Natural killer cell treated with Interleukin-12 subunit alpha and Interleukin-12 subunit beta and Interleukin-15 and Interleukin-18, amount 100 ng/mL, for 72 hours (primary cell): ENCODE measurements at places on chromosomes 2 and 18. TPM values are rescaled to one million over a fixed set of nuclear protein-coding genes. Genes with fewer than 3 reads are reported as not detected.
A peak's percentile ranks its signal among the peaks of the same experiment; 100 is the strongest.

DNA sequence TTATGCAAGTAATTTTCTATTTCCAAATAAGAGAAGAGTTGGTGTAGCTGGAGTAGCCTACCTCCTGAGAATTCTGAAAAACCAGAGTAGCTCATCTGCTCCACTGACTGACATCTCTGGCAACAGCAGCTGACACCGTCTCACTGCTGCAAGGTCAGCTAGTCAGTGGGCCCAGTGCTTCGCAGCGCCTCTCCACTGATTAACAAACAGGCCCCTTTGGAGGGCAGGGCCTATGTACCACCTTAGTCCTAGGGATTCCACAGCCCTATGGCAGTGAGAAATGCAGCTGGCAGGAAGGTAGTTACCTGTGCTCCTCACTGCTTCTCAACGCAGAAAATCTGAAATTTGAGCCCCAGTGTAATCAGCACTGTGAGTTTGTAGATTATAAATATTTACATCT, 97.5 kb downstream of the DLGAP1 start:
- DNase-seq, result no peak

DNA sequence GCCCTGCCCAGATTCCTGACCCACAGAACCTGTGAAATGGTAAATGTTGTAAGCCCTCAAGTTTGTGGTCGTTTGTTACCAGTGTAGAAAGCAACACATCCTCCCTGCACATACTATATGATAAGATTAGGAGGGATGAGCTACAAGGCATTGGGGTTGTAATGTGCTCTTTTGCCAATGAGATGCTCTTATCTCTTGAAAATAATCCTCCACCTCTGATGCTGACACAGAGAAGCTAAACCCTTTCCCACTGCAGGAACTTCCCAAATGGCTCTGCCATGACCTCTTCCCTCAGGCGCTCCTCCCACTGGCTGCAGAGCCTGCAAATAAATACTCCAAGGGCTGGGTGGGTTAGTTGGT, 23.5 kb downstream of the CDC42EP3 start:
- DNase-seq, result no peak

DNA sequence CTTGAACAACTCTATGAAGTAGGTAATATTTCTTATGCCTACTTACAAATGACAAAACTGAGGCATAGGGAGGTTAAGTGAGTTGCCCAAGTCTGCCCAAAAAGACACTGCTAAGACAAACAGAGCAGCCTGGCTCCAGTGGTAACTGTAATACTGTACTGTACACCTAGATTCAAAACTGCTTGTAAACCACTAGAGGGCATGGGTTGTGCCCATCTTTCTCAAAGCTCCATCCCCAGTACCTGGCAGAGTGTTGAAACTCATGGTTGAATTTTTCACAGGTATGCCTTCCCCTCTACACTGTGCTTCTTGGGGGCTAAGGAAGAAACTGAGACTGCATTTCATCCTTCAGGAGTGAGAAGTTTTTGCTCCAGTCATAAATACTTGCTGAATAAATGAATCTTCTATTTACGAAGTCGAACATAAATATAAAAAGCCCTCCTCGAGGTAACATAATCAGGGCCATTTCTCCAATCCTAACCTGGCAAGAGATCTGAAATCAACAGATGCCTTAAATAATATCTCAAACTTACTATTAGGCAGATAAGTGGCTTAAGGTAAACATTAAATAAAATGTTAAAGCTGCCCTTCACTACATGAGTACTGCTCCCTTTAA, 2.0 kb downstream of the PPP4R1 start:
- peak; percentile 62 for DNase-seq

DNA sequence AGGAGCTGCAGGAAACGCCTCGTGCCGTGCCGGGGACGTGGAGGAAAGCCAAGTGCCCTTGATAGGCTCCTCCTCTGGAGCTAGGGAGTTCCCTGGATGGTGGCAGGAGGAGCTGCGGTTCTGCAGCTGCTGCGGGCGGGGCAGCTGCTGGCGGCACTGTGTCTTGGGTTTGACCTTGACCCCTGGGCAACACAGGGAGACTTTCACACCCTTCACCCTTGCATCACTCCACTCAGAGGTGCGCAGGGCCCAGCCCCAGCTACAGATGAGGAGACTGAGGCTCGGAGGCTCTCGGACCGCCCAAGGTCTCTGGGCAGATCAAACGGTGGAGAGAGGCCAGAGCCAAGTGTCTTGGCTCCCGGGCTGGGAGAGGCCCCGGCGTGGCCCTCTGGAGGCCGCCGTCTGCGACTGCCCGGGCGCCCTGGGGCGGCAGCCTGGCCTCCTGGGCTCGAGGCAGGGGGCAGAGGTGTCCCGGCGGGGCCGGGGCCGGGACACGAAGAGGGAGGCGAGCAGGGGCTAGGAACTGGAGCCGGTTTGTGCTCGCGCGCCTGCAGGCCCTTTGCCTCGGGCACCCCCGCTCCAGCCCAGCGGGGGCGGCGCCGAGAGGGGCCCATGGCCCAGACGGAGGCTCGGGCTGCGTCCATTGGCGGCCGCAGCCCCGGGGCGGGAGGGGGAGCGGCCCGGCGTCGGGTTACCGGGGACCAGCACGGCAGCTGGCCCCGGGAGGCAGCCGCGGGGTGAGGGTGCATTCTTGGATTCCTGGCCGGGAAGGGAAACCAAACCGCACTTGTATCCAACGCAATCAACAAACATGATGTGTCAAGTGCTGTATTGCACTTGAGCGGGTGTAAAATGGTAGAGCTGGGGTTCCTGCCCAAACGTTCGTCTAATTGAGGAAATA, 129.6 kb upstream of the SLC1A4 start:
- DNase-seq, result no peak

DNA sequence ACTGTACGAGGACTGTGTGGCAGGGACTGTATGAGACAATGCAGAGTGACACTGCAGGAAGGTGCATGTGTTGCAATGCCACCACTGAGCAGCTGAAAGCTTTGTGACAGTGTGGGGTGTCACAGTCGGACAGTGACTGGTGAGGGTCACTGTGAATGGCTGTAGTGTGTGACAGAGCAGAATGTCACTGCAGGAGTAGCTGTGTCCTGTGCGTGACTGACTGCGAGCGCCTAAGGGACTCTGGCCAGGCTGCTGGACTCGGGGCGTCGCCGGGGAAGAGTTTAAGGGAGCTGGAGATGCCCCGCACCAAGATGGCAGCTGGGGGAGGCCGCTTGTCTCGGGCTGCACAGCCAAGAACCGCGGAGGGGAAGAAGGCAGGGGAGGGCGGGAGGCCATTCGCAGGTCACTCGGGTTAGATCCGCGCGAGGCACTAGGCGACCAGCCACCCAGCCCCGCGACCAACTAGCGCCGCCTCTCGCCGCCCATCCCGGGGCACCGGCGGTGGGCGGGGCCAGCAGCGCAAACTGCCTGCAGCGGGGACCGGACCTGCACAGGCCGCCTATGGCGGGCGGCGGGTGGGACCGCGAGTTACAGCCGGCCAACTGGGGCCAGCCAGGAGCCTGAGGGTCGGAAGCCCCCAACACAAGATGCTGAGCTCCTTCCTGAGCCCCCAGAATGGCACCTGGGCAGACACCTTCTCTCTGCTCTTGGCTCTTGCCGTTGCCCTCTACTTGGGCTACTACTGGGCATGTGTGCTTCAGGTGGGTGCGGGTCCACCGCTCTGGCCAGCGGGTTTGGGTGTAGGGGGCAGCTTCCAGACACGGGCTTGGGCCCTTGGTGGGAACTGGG, at the start of gene ABHD1:
ABHD1 (plus strand) TSS at position 514 of the 849 bp plus-strand sequence; CDS start at position 648, 134 bp downstream.
- peak; percentile 84 for DNase-seq

DNA sequence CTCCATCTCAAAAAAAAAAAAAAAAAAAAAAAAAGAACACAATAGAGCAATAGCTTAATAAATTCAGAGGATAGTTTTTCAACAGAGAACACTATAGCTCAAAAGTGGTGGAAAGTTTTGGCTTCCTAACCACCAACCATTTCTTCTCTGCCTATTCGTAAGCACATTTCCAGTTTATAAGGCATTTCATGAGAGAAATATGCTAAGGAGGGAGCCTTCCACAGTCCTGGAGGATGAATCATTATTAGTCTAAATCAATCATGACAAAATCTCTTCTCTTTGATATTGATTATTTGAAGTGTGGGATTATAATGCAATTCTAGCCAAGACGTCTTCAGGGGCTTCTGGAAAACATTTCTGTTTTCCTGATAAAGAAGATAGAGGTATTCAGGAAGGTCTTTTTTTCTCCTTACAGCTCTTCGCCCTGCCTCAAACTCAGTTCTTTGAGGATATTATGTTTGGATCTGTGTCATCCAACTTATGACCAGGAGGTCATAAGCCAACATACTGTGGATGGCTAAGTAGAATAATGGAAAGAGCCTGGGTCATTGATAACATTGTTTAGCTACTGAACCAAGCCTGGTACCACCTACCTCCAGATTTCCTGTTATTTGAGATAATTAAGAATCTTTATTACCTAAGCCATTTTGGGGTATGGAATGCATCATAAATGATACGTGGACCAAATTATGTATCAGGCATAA, 207.3 kb downstream of the TRIB2 start:
- no peak for DNase-seq

GRCh38 chr2:97677480-97677879, 8.0 kb downstream of the C2orf92 start:
- DNase-seq, result no peak

GRCh38 chr2:223647258-223647952, 45.2 kb upstream of the SCG2 start:
- no peak for DNase-seq

- no peak for DNase-seq
Measured at GRCh38 chr2:216319771-216320170, 52.5 kb downstream of the MARCHF4 start.

GRCh38 chr2:165450156-165450555, 19.3 kb upstream of the CSRNP3 start:
- DNase-seq, result no peak

- DNase-seq, result no peak
Measured at GRCh38 chr2:216830346-216830745, 29.5 kb downstream of the TNP1 start.

DNA sequence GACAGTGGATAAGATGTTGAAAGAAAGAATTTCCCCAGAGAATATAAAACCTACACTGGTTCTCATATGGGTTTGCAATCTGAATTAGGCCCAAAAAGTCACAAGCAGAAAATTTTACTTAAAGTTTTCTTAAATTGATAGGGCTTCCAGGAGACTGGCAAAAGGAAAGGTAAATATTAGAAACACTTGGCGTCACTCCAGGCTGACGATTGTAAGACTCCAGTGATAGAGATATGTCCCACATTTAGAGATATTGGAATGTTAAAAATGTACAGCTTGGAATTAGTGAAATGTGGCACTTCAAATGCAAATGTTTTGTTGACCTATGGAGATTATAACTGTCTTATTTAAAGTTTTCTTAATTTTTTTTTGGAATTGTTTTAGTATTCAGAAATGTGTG, 14.0 kb downstream of the YIPF4 start:
- DNase-seq, result no peak

GRCh38 chr2:224041554-224041953, 2.5 kb upstream of the SERPINE2 start:
- DNase-seq, result no peak

DNA sequence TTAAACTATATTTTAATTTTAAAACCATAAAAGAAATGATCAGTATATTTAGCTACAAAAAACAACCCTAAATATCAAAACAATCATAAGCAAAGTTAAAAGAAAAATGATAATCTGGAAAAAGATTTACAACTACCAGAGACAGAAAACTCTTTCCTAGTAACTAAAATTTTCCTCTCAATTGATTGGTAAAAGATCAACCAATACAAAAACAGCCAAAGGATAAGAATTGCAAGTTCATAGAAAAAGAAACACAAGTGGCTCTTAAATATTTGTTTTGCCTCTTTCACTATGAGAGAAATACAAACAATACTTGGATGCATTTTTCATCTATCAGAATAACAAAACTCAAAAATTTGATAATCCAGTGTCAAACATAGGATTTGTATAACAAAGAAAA, 101.8 kb upstream of the ZC3H15 start:
- no peak for DNase-seq

GRCh38 chr2:70645733-70646419, 92.2 kb upstream of the TGFA start:
- DNase-seq, result no peak

DNA sequence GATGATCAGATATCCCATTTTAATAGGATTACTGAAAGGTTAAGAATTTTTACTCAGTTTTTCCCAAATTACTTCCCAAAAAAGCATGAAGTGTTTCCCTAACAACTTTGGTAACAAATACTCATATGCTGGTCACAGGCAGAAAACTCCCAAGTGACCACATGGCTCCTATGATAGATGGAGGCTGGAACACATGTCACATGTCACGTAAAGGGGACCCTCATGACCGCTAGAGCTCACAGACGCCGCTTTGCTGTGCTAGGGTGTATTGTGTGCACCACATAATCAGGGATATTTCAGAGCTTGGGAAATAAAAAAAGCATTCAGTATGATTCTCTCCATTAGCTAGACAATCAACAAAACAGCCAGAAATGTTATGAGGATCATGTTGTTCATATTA, 228.2 kb downstream of the TMEM163 start:
- no peak for DNase-seq

GRCh38 chr2:173648816-173649215, 294.1 kb downstream of the CDCA7 start:
- no peak for DNase-seq

GRCh38 chr2:74228772-74229171, 30.4 kb downstream of the MTHFD2 start:
- DNase-seq, result no peak

GRCh38 chr18:11419338-11419737, 190.1 kb upstream of the SLC35G4 start:
- no peak for DNase-seq

DNA sequence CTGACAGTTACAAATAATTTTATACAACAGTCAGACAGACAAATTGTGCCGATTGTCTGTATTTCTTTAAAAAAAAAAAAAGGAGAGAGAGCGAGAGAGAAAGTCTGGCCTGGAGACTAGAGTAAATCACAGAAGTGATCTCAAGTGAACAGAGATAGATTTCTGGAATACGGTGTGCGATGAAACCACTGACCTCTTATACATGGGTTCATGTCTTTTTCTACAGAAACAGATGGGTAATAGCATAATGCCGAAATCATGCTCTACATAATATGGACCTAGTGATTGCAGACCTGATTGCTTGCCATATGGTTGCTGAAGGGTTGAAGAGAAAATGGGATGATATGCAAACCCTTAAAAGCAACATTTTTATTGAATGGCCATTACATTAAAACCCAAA, 403.3 kb upstream of the FANCL start:
- no peak for DNase-seq

DNA sequence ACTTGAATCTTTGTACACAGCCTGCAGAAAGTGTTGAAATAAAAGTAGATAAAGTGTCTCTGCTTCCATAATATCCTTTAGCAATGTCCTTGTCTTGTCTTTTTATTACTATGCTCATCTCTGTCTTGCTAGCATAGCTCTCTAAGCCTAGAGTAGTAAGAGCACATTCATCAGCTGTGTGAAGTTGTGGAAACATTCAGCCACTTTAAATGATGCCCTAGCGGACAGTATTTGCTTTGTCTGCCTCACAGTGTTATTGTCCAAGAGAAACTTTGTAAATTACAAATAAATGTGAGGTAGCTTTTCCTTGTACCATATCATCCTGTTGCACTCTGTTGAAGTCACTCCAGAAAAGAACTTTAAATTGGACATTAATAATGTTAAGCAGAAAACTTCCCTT, 60.3 kb upstream of the TTC21B start:
- no peak for DNase-seq

- DNase-seq, result no peak
Measured at GRCh38 chr2:126429103-126429502, 226.9 kb upstream of the GYPC start.

- no peak for DNase-seq
Measured at GRCh38 chr18:48974304-48975119, 23.7 kb upstream of the SMAD7 start.

Gene PTPRN
- not detected for total RNA-seq

Gene SLC1A4
- total RNA-seq, result 34.5 TPM

Gene STARD7
- total RNA-seq, result 206 TPM

Gene RAB6C
- not detected for total RNA-seq

Gene CNDP1
- not detected for total RNA-seq

Gene ANKRD30B
- total RNA-seq, result not detected

Gene SCN3A
- total RNA-seq, result not detected
